ENCODE measurements at places on chromosomes 7 and 10. TPM values are rescaled to one million over a fixed set of nuclear protein-coding genes. Genes with fewer than 3 reads are reported as not detected.

Gene NPC1L1
- 0.10 TPM for total RNA-seq

Gene RHOBTB1
- 10.9 TPM for total RNA-seq

Gene LDB3
- 15.9 TPM for total RNA-seq

Gene IFIT1
- 4.1 TPM for total RNA-seq

Gene WNT8B
- total RNA-seq, result 0.99 TPM

Gene CUZD1
- 0.94 TPM for total RNA-seq

Gene DPP6
- not detected for total RNA-seq

Gene TMEM236
- total RNA-seq, result 0.49 TPM

Gene OR2A42
- 0.08 TPM for total RNA-seq

Gene CAMK2B
- total RNA-seq, result not detected

Gene SLC26A3
- 0.31 TPM for total RNA-seq

Gene GARIN1A
- 6.4 TPM for total RNA-seq

Gene VSIR
- total RNA-seq, result 65.6 TPM

Gene GOLGA7B
- total RNA-seq, result 0.29 TPM

Gene RBP4
- 3.3 TPM for total RNA-seq

Gene PNLIPRP1
- total RNA-seq, result not detected

Gene CRHR2
- 0.34 TPM for total RNA-seq

Gene EIF5AL1
- 0.94 TPM for total RNA-seq

Gene ZPBP
- 1.2 TPM for total RNA-seq

Gene SLC16A12
- total RNA-seq, result 0.08 TPM

Gene CADPS2
- total RNA-seq, result 25.8 TPM

Gene BAIAP2L1
- 36.5 TPM for total RNA-seq

Gene NODAL
- not detected for total RNA-seq

Gene PLPP4
- total RNA-seq, result not detected

Gene CCDC172
- total RNA-seq, result not detected

Gene TMEM106B
- 56.6 TPM for total RNA-seq

Gene ABHD11
- total RNA-seq, result 47.7 TPM

Gene ZNF425
- total RNA-seq, result 3.0 TPM

Gene PTCD1
- 6.6 TPM for total RNA-seq

Gene ZNF488
- 1.8 TPM for total RNA-seq

Measured in ureter (tissue), 1 donor.